ENCODE measurements at places on chromosomes 12 and 14.

GRCh38 chr14:102819747-102820330 is 42.6 kb downstream of the TRAF3 start:
- DNase-seq: no peak

GRCh38 chr14:103862393-103862782 is 15.0 kb upstream of the PPP1R13B start:
- DNase-seq: no peak

- DNase-seq: no peak
These were observed 33.4 kb upstream of the ANO6 start for GRCh38 chr12:45182511-45182910.

DNA sequence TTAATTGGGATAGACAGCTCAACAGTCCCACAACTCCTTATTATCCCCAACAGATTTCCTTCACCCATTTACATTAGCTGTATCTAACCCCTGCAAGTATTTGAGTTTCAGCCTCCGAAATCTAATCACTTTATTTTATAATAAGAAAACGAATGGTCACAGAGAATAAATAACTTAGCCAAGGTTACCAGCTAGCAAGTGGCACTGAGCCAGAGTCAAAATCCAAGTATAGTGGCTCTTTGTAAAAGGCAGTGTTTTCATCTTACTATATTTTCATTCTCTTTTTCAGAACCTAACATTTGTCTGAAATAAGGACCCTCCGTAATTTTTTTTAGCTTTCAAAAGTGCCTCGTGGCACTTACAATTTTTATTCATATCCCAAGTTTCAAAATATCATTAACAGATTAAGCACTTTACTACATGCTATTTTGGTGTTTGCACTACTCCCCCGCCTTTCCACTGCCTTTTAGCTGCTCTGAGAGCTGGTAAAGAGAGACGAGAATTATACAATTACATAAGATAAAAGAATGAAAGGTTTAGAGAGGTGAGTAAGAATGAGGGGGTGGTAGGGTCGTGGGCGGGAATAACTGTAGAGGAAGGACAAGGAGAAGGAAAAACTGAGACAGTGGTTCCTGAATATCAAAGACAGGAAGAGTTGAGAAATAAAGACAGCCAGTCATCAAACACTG is 3.7 kb upstream of the USP15 start:
- peak; percentile 35 for DNase-seq

DNA sequence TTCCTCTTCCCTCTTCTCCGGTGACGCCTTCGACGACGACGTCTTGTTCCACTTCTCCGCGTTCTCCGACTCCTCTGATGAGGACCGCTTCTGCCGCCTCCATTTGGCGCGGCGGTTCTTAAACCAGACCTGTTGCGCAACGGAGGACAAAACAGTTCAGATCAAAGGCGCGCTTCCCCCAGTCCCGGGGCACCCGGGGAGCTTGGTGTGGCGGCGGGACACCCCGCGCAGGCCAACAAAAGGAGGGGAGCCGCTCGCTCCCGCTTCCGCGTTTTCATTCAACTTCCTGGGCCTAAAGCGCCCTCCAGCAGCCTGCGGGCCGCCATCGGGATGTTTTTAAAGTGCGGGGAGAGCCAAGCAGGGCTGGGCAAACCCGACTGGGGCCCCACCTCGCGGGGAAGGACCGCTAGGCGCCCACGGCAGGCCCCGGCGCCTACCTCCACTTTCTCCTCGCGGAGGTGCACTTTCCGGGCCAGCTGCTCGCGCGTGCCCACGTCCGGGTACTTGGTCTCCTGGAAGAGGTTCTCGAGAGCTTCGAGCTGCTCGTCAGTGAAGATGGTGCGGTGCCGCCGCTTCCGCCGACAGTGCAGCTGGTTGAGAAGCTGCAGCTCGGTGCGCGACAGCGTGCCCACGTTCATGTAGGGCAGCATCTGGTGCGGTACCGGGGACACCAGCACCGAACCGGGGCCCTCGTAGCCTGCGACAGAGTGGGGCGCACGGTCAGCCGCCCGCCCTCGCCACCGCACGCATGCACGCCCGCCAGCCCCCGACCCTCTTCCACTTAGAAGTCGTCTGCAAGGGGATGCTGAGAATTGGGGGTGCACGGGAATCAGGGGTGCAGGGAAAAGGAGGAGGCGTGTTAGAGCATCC is 1.2 kb downstream of the GSC start:
- no peak for DNase-seq

DNA sequence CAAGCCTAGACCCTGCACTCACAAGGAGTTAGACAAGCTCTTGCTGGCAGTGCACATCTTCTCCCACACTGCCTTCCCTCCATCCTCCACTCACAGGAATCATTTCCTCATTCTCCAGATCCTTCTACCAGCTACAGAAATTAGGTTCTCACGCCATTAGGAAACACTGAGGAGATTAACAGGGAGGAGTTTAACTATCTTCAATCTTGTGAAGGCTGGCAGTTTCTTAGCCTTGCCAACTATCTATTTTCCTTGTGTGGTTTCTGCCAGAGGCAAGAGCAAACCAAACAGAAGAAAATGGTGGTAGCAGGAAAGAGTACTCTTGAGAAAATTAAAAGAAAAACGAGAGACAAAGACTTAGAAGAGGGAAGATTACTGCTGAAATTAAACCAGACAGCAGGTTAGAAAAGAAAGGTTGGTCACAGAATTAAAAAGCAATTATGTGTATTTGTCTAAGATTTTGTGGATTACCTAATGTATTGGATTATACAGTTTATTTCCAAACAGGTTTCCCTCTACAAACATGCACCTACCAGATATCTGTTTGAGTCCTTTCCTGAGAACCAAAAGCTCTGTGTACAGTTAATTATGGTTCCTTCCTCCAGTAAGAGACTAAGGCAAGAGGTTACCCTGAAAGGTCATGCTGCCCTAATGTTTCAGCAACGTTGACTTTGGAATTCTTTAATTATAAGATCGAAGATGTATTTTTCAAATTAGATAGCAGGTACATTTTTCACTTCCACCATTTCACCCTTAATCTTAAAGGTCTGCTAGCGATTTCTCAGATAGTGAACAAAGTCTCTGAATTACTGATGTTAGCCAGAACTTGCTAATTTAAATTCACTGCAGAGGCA is 5.0 kb downstream of the RERG start:
- no peak for DNase-seq

DNA sequence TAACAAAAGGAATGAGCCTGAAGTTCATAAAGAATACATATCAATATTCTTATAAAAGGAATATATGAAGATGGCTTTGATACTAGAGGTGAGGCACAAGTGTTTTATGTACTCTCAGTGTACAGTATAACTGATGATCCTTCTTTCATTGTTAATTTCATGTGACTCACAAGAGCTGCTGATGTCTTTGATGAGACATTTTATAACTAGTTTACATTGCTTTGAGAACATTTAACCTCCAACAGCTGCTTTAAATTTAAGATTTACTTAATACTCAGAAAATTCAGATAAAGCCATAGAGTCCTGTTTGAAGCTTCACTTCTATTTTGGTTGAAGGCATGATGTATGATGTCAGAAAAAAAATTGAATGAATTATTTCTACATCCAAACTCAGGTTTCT is 59.8 kb downstream of the WASHC4 start:
- no peak for DNase-seq

GRCh38 chr12:82130762-82131161 is 227.4 kb downstream of the CCDC59 start:
- DNase-seq: no peak

DNA sequence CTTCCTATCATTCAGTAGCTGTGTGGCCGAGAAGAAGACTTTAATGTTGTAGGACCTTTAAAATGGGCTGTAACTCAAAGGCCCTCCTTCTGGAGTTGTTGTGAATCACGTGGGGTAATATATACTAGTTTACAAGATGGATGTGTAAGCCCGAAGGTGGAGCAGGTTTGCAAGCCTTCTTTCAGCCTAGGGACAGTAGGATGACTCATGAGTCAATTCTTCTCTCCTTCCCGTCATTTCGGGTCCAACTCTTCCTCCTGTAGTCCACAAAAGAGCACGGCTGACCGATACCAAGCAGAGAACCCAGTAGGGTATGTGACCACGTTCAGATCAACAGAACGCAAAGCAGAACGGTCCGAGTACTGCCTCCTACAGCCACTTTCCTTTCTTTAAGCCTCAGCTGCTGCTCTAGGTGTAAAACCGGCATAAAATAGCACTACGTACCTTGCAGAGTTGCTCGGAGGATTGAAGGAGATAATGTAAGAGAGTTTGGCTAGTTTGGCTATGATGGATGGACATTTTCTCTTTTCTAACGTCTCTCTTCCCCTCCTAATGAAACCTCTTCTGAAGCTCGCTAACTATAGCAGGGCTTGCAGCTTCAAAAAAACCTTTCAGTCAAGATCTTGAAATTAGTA is 1.3 kb upstream of the RASSF3 start:
- DNase-seq: no peak

DNA sequence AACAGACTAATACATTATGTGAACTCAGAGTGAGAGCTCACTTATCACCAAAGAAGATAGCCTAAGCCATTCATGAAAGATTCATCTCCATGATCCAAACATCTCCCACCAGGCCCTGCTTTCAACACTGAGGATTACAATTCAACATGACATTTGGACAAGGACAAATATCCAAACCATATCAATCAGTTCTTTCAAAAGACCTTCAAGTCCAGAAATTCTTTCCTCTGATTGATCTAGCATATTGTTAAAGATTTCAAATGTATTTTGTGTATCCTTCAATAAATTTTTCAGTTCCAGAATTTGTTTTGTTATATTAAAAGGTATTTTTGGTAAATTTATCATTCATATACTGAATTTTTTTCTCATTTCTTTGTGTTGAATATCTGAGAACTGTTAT is 1055.8 kb downstream of the SLC6A15 start:
- no peak for DNase-seq

- DNase-seq: no peak
These were observed 6.1 kb downstream of the NDRG2 start for GRCh38 chr14:21018781-21019180.

- no peak for DNase-seq
These were observed 6.0 kb downstream of the STYX start for GRCh38 chr14:52735921-52736489.

DNA sequence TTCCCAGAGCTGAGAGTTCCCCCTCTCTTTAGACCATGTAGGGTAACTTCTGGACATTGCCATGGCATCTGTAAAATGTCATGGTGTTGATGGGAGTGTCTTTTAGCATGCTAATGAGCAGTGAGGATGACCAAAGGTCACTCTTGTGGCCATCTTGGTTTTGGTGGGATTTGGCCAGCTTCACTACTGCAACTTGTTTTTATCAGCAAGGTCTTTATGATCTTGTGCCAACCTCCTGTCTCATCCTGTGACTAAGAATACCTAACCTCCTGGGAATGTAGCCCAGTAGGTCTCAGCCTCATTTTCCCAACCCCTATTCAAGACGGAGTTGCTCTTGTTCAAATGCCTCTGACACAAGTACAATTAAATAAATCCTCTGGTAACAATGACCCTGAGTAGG is 244.4 kb downstream of the NEDD1 start:
- DNase-seq: no peak

DNA sequence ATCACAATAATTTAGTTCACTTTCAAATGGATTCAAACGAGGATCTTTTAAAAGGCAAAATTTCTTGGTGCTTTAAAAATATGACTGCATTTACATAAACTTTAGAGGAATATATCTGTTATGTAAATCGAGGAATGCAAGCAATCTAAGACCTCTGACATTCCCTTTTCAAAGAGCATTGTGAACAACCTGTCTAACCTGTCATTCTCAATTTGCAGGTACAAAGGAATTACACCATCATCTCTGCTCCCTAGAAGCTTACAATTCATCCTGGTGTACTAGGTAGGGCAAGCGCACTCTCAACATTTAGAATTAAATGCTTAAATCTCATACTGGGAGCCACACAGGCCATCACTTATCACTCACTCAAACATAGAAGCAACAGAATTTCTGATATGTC is 35.6 kb downstream of the BMP4 start:
- no peak for DNase-seq

DNA sequence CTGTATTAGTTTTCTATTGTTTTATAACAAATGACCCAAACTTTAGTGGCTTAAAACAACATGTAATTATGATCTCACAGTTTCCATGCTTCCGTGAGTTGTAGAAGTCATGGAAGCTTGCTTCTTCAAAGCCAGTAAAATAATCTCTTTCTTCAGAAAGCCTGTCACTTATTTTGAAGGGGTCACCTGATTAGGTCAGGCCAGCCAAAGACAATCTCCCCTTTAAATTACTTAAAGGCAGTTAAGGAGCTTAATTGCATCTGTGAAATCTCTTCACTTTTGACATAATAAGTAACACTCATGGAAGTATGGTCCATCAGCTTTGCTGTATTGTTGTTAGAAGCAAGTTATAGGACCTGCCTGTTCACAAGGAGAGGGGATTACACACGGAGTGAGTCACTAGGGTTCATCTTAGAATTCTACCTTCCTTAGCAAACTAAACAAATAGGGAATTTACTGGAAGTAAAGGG is 89.8 kb downstream of the FAR2 start:
- no peak for DNase-seq

- DNase-seq: no peak
These were observed 122.1 kb upstream of the PTPRB start for GRCh38 chr12:70759161-70759918.

- DNase-seq: no peak
These were observed 9.0 kb downstream of the KCTD10 start for GRCh38 chr12:109467978-109468676.

DNA sequence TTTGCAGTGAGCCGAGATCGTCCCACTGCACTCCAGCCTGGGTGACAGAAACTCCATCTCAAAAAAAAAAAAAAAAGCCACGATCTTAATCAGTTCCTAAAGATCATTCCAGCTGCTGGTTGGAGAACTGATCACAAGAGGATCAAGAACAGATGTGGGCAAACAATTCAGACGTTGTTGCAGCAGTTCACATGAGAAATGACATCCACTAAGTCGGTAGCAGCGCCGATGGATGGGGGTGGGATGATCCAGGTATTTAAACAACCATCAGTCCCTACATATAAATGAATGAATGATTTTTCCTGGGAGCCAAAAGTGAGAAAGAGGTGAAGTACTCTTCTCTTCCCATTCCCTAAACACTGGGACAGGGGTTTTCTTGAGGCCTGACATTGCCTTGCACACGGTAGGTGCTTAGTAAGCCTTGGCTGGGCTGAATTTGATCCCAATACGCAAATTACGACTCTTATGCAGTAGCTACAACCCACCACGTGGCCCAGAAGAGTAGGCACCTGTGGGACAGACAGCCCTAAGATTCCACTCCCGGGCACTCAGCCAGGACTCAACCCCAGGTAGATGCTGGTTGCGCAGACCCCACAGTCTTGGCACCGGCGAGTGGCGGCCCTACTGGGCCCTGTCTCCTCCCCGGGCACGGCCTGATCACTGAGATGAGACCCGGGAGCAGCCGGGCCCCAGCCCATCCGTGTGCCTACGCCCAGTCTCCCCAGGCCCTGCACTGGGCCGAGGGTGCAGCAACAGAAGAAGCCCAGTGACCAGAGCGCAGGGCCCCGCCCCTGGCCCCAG is 565 bp downstream of the SPRYD3 start:
- DNase-seq: no peak

- DNase-seq: no peak
These were observed 30.4 kb downstream of the MAP1LC3B2 start for GRCh38 chr12:116589581-116589980.

DNA sequence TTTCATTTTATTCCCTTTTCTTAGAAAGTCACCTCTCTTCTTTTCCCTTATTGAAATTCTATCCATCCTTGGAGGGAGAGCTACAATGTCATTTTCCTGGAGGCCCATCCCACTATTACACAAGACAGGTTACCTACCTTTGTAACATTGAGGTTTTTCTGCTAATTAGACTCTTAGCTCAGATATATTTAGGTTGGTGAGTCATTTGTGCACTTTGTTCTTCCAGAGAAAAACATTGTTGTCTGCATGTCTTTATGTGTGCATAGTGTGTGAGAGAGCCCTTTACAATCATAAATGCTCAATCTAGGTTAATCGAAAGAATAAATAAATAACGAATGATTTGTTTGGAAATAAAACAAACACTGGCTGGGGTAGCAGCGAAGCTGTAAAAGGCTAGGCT is 191.8 kb downstream of the DACT1 start:
- no peak for DNase-seq

All from stimulated activated CD4-positive, alpha-beta T cell treated with anti-CD3 and anti-CD28 coated beads, TNF-alpha, amount 100 ng/mL, for 24 hours (primary cell).